Skeletal muscle tissue (tissue), 5 donors: ENCODE measurements at places on chromosomes 12 and 14. TPM values are rescaled to one million over a fixed set of nuclear protein-coding genes. Genes with fewer than 3 reads are reported as not detected.

Gene NDUFA12
- 105 TPM for total RNA-seq

Gene TIGAR
- 3.1 TPM for total RNA-seq

Gene LTB4R
- 2.1 TPM for total RNA-seq

Gene ADAM21
- total RNA-seq: not detected

Gene RNFT2
- total RNA-seq: 1.0 TPM

Gene KRT77
- total RNA-seq: not detected

Gene OR6C3
- total RNA-seq: not detected

Gene ESPL1
- total RNA-seq: 2.6 TPM

Gene COX8C
- not detected for total RNA-seq

Gene IQSEC3
- total RNA-seq: 1.0 TPM

Gene IFNG-AS1
- total RNA-seq: 1.0 TPM

Gene ZNF891
- 2.1 TPM for total RNA-seq

Gene DPPA3
- total RNA-seq: not detected

Gene RASSF8
- total RNA-seq: 29.7 TPM

Gene KRT72
- total RNA-seq: not detected

Gene TBX3
- 16.7 TPM for total RNA-seq

Gene CLMN
- 2.1 TPM for total RNA-seq

Gene ASCL1
- not detected for total RNA-seq

Gene SERPINA10
- not detected for total RNA-seq

Gene DIO2
- 1.6 TPM for total RNA-seq

Gene SLC2A14
- 0.52 TPM for total RNA-seq

Gene ATF1
- 20.9 TPM for total RNA-seq

Gene KLRK1
- total RNA-seq: 0.52 TPM

Gene GNPNAT1
- total RNA-seq: 7.8 TPM

Gene HVCN1
- total RNA-seq: 5.2 TPM

Gene SIRT4
- 3.7 TPM for total RNA-seq

Gene CLEC2A
- total RNA-seq: not detected

Gene P3H3
- 19.8 TPM for total RNA-seq

Gene HOTAIR
- total RNA-seq: 2.1 TPM
